Stimulated activated CD4-positive, alpha-beta T cell treated with anti-CD3 and anti-CD28 coated beads, Interleukin-1b, Interleukin-23, amount 100 ng/mL, for 1 hour (primary cell): ENCODE measurements at places on chromosomes 3 and 15.

GRCh38 chr15:29785642-29786041 lies 36.6 kb downstream of the TJP1 start:
- DNase-seq = no peak

GRCh38 chr3:101179637-101180036 lies 140.7 kb downstream of the IMPG2 start:
- DNase-seq = no peak

GRCh38 chr3:119974656-119975055 lies 119.6 kb downstream of the GSK3B start:
- DNase-seq = no peak

- DNase-seq = no peak
Observed at GRCh38 chr3:43180694-43181093, 74.8 kb upstream of the POMGNT2 start.
